ENCODE measurements at places on chromosomes 3 and 15.

DNA sequence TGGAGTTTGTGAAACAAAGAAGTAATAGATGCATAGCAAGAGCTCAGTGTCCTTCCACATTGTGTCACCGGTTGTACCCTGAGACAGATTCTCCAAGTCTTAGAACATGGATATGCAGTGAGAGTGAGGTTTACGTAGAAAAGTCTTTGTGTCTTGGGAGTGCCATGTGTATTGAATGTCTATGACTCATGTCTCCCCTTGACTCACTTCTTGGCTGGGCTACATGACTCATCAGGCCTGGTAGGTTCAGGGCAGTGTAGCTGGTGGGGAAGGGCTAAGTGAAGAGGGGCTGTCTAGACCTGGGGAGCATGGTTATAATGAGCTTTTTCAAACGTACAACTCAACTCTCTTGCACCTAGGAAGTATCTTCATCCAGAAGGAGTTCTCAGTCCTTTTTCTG lies 167.4 kb downstream of the GAP43 start:
- DNase-seq: no peak

DNA sequence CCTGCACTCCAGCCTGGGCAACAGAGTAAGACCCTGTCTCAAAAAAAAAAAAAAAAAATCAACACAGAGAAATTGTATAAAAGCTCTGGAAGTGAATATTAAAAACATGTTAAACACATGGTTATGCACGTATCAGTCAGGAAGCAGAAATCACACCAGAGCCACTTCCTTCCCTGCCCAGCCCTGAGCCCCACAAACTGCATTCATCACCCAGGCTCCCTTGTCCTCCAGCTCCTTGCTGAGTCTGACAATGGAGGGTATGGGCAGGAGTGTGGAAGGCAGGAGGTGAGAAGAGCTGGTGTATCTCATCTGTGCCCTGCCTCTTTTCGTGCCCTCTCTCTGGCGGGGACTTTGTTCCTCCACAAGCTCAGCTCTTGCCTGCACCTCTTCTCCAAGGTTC lies 12.1 kb upstream of the LOXL1 start:
- DNase-seq: no peak

DNA sequence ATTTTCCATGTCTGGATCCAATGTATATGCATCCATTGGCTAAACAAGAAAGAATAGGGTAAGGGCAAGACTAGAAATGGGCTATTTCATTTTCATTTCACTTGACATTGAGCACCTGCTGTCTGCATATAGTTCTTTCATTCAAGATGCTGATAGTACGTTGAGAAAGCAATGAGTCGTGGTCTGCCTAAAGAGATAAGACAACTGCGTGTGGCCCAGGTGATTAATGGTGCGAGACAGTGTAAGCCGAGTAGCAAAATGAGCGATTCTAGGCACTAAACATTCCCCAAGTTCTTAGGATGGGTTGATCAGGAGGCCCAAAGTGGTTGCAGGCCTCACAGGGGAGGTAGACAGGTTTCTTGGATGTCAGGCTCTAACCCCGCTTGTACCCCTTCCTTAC lies 235.4 kb downstream of the PDCD6IP start:
- DNase-seq: no peak

DNA sequence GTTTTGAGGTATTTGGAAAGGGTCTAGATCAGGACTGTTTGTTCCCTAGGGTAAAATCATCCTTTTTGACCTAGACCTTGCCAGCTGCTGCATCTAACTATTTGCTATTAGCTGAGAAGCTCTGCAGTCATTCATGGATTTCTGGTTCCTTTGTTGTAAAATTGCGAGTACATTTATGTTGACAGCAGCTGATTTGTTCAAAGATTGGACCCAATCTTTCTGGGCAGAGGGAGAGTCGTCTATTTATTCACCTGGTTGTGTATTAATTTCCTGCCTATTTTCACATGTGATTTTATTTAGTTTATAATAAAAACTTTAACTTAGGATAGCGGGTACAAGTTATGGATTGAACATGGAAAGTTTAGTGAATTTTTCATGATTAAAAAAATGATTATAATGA lies 236.3 kb downstream of the CNTN4 start:
- DNase-seq: no peak

GRCh38 chr3:8755564-8756237 lies 13.7 kb downstream of the OXTR start:
- DNase-seq: no peak

GRCh38 chr3:65524584-65524983 lies 514.1 kb downstream of the MAGI1 start:
- no peak for DNase-seq

GRCh38 chr3:113214917-113215595 lies 3.7 kb downstream of the BOC start:
- DNase-seq: no peak

- DNase-seq: no peak
Observed at GRCh38 chr3:125165189-125165947, 47.2 kb downstream of the SLC12A8 start.

DNA sequence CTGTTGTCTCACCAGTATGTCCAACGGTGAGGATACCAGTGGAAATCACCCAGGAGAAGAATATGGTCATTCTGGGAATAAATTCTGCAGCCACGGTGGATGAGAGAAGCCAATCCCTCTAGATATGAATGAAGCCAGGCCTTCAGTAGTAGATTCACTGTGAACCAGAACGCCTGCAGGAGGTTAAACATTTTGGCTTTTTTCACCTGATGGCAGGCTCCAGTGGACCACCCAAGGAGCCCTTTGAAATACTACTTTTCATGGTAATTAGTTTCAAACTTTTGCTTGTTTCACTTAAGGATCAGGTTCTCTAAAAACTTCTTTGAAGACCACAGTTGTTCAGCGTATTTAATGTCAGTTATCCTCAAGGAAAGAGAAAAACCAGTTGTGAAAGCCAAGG lies 353.4 kb downstream of the RORA start:
- no peak for DNase-seq

DNA sequence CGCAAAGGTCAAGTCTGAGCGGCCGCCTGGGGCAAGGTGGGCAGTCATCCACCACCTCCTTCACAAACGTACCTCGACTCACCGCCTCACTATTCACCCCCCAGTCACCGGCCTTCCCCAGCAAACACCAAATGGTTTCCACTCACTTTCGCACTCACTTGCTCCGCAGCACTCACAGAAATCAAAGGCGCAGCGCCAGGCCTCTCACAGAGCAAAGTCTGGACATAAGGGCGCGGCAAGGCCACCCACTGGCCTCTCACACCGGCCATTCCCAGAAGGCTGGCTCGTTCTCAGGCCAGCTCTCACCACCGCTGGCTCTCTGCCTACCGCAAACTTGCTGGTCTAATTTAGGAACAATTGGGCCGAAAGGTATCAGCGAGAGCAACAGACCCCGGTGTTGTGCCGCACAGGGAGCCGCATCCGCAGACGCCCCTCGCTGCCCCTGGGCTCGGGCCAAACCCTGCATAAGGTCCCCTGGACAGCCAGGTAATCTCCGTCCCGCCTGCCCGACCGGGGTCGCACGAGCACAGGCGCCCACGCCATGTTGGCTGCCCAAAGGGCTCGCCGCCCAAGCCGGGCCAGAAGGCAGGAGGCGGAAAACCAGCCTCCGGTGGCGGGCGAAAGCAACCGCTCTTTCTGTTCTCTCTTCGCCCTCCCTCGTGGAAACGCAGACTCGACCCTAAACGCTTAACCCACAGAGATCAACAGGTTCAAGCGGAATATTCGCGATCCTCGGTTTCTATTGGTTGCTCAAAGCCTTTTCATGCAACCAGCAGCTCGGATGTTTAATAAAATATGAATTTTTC lies 2.9 kb downstream of the SHOX2 start:
- DNase-seq: no peak

Measured in activated CD8-positive, alpha-beta memory T cell treated with anti-CD3 and anti-CD28 coated beads for 48 hours (primary cell).